Stimulated activated CD8-positive, alpha-beta memory T cell treated with anti-CD3 and anti-CD28 coated beads, Interleukin-15, amount 100 ng/mL, for 4 hours (primary cell): ENCODE measurements at places on chromosomes 4 and X.

DNA sequence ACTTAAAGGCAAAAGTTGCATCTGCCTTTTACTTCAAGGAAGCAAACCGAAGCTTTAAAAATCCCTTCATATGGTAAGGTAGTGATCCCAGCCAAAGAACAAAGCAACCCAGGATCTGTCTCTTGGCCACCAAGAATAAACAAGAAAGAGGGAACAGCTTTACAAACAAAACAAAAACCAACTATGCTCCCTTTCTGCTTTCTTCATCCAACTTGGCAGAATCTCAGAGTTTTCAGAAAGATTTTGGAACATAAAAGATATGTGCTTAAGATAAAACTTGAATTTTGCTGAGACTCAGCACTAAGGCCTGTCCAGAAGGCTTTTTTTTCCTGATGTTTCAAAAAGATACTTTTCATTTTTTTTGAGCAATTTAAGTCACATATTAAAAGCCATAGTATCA, 94.0 kb downstream of the COL4A6 start:
- no peak for DNase-seq

- DNase-seq: no peak
Measured at GRCh38 chr4:109233570-109233969, 68.9 kb downstream of the COL25A1 start.

DNA sequence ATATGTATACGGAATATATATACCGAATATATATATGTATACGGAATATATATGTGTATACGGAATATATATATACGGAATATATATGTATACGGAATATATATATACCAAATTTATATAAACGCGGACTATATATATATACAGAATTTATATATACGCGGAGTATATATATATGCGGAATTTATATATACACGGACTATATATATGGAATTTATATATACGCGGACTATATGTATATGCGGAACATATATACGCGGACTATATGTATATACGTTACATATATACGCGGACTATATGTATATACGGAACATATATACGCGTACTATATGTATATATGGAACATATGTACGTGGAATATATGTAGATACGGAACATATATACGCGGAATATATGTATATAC, 78.6 kb downstream of the ARHGAP36 start:
- no peak for DNase-seq

DNA sequence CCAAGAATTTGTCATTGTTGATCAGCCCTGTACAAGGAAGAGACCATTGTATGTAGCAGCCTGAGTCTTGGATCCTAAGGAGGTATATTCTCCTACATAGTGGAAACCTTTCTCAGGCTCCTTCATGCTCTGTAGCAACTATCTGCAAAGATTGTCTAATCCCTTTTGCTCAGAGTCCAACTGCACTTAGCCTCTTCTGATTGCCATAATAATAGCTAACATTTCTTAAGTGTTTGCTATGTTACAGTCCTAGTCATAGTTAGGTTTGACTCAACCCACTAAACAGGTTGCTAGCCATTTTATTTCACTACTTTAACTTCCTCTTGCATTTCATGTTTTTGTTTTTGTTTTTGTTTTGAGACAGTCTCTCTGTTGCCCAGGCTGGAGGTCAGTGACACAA, 50.8 kb upstream of the SLC16A2 start:
- DNase-seq: no peak

DNA sequence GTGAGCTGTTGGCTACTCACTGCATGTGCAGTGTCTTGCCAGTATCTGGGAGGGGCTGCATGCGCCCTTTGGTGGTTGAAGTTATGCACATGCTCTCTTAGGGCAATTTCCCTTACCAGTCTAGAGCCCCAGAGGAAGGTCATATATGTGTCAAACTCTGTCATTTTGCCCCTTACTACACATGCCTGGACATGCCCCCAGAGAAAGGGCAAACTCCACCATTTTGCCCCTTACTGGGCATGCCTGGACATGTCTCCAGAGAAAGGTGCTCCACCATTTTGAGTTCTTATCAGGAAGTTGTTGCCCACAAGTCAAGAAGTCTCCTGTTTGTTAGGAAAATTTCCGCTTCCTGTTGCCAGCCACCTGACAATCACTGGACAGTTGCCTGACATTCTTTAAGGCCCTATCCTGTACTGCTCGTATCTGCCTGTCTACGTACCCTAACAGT, 56.4 kb upstream of the PLAC8 start:
- no peak for DNase-seq

- no peak for DNase-seq
Measured at GRCh38 chr4:49063670-49064069, 77.6 kb downstream of the CWH43 start.

DNA sequence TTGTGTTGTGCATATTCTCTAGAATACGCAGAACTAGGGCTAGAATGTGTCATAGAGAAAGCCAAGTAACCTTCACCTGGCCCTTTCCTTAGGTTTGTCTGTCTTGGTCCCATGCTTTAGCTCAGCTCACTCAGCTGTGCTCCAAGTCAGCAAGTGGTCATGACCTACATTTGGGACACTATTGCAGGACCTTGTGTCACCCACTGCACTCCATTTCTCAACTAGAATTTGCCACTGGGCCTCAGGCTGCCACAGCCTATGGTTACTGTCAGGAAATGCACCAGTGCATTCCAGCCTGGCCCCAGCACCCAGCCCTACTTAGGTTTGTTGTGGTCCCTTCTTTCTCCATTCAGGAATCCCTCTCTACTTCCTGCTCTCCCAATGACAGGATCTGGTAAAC, 7.7 kb upstream of the FGG start:
- DNase-seq: no peak

DNA sequence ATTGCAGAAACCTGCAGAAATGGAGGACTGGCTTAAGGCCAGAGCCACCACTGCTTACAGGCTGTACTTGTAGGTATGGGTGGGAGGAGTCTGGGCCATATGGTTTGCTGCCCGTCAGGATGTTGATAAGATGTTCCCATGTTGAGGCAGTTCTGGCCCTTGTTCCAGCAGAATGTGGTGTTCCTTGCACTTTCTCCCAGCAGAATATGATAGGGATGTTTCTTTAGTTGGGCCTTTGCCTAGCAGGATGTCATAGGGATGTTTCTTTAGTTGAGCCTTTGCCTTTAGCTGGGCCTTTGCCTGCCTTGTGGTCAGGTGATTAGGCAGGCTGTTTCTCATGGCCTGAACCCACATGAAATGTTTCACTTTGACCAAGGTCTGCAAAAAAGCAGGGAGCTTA, 139.1 kb upstream of the PAQR3 start:
- DNase-seq: no peak

DNA sequence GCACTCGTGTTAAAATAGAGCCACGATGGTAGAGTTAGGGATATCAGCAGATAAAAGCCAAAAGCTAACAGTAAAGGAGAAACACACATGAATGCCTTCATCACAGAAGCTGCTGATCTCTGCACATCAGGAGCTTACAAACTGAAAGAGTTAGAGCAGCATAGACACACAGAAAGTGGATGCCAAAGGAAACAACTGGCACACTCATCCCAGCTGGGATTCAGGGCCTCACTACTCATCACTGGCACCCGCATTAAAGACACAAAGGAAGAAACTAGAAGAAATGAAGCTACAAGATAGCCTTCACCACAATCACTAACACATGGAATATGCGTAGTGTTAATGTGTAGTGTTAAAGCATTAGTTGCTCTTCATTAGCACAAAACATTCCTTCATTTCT, 156.4 kb upstream of the TBL1X start:
- DNase-seq: no peak

- no peak for DNase-seq
Measured at GRCh38 chrX:46953597-46953996, 41.4 kb downstream of the JADE3 start.

GRCh38 chr4:77202491-77202890, 45.5 kb downstream of the CCNG2 start:
- DNase-seq: no peak

- DNase-seq: no peak
Measured at GRCh38 chr4:125243789-125244397, 70.9 kb upstream of the FAT4 start.

DNA sequence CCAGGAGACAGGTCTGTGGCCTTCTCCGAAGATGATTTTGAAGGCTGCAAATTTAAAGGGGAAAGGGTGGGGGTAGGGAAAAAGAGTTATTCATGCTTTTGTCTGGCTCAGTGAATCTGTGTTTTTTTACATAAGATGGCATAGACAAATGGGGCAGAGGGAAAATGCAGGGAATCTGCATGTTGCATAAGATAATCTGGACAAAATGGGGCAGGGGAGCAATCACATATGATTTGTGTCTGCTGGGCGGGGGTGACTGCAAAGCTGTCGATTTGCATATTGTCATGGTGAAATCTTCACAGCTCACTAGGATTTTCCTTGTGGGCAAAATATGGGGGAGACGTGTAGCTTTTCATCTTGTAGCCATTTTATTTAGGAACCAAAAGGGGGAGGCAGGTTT, 29.4 kb upstream of the GYG2 start:
- DNase-seq: no peak

DNA sequence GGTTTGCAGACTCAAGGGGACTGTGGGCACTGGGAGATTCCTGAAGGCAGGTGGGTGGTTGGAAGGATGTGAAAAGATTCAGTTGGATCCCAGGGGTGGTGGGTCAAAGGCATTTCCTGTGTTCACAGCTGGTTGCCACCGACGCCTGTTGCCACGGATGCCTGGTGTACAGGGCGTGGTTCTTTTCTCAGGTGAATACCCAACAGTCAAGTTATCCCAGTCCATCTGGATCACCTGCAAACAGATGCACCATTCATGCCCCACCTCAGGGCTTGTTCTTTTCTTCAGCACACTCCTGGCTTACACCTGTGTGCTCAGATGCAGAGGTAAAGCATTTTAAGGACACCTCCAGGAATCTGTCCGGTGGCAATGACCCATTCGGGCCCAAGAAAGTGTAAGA, 55.8 kb upstream of the SHOX start:
- DNase-seq: no peak

DNA sequence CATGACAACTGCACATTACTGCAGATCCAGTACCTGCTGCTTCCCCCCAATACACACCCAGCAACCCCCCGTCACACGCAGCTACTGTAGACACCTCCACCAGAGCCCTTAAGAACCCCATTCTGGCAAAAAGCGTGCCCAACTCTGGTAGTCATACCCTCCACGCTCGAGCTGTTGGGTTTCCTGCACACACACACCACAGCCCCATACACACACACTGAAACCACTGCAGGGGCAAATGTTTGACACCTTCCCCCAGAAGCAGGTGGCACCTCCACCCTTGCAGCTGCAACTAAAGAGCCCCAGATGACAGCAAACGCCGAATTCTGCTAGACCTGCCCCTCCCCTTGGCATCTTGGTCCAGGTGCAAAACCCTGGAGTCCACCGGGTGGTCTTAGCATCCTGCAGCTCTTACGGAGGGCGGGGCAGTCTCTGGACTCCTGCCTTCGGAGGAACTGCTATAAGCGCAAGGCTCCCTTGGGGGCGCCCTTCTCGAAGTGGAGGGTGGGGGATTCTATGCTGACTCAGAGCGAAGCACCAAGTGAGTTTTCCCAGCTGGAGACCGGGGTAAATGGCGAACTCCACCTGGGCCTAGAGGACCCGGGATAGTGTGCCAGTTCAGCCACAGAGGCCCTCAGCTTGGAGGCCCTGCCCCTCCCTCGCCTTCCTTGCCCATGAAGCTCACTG, 1.5 kb downstream of the FRMPD3 start:
- DNase-seq: no peak

DNA sequence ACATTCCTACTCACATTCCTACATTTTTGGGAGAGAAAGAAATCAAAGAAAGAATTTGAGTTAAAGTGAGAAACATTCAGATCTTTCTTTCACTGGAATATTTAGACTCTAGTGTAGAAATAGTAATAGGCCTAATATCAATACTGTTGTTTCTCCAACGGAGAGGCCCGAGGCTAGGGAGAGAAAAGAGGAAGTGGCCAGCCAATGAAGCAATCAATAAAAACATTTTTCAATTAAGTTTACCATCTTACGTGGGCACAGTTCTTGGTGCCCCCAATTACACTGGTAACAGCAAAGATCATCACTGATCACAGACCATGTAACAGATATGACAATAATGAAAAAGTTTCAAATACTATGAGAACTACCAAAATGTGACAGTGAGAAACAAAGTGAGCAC, 281.4 kb downstream of the GPM6A start:
- no peak for DNase-seq

- DNase-seq: no peak
Measured at GRCh38 chrX:128698573-128699181, 646.5 kb upstream of the ACTRT1 start.

DNA sequence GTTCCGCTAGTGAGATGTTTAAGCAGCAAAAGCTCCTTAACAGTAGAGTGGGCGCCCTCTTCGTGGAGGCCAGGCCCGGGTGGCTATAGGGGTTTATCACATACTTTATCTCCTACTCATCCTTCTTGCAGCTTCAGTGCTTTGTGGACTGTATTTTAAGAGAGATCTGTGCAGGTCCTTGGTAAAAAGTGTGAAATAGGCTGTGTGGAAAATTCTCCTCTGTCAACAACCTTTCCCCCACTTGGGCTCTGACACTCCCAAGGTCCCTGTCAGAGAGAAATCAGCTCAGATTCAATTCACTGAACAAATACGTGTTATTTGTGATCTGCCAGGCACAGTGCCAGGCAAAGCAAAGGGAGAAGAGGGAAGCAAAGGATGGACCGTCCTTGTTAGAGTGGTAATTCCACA, 214.3 kb upstream of the PPARGC1A start:
- DNase-seq: no peak

DNA sequence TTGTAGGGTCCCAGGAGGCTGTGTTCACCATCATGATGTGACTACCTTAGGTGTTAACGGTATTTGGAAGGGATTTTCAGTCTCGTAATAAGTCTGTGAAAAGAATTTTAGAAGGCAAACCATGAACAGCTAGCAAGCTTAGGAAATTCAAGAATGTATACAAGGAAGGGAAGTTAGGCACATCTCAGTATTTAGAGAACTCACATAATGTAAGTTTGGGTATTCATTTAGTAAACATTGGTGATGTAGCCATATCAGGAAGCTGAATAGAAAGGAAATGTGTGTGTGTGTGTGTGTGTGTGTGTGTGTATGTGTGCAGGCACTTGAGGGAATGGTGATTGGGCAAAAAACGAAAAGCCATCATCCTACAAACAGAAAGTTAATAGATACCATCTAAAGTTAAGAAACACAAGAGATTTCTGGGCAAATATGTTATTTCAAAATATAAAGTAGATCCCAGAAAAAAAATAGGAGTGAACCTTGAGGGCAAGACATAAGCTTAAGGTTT, 34.7 kb upstream of the PRKX start:
- DNase-seq: no peak

DNA sequence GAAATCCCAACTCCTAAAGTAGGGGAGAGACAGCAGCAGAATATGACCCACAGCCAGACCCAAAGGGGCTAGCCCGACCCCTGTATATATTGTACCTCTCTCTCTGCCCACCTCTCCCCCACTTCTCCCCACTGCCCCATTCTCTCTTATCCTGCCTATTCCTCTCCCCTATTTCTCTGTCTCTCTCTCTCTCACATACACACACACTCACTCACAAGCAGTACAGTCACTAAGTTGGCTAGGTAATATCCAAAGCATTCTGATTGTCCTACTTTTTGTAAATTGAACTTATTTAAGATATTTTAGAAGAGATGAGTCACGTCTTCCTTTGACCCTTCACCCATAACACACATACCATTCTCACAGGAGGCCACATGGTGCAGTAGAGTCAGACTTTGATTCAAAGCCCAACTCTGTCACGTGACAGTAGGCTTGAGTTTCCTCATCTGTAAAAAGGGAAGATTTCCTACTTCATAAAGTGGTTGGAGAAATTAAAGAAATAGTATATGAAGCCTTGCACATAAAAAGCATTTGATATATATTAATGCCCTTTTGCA, 29.5 kb downstream of the SRPX2 start:
- no peak for DNase-seq

GRCh38 chr4:174869339-174869738, 40.3 kb upstream of the GLRA3 start:
- no peak for DNase-seq

- no peak for DNase-seq
Measured at GRCh38 chr4:25457053-25457715, 80.1 kb downstream of the ANAPC4 start.
